ENCODE measurements at places on chromosomes 3 and 15.

DNA sequence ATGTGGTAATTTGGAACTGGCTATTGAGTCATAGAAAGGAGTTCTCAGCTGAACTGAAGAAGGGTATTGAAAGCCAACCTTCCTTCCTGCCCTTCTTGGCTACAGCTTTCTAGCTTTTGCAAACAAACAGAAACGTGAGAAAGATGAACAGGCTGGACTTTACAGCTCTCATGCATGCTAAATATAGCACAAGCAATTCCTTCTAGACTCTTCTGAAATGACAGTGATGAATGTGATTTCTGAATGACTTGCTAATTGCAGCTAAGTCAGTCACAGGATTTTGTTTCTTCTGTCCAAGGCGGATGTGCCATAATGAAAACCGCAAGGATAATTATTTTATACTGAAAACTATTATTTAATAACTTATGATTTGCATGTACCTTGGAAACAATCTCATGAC is 36.3 kb downstream of the BCHE start:
- no peaks in the 10 kb centered on the region for H3K27me3 ChIP-seq
- H3K36me3 ChIP-seq, result no peaks in the 10 kb centered on the region
- no peak overlapping the region for H3K27ac ChIP-seq
- H3K4me1 ChIP-seq, result no peaks in the 10 kb centered on the region
- DNase-seq, result no peak
- no peak overlapping the region for H3K4me3 ChIP-seq

GRCh38 chr3:104887069-104887468 is 479.6 kb upstream of the ALCAM start:
- H3K4me1 ChIP-seq, result no peaks in the 10 kb centered on the region
- no peak overlapping the region for H3K4me3 ChIP-seq
- DNase-seq, result no peak
- H3K27me3 ChIP-seq, result no peaks in the 10 kb centered on the region
- no peak overlapping the region for H3K27ac ChIP-seq

GRCh38 chr15:42165106-42165505 is 8.7 kb upstream of the PLA2G4F start:
- no peak for DNase-seq
- peaks cover 94% of the 10 kb centered on the region for H3K36me3 ChIP-seq
- no peak overlapping the region for H3K27ac ChIP-seq
- H3K4me3 ChIP-seq, result no peak overlapping the region
- H3K27me3 ChIP-seq, result no peaks in the 10 kb centered on the region

DNA sequence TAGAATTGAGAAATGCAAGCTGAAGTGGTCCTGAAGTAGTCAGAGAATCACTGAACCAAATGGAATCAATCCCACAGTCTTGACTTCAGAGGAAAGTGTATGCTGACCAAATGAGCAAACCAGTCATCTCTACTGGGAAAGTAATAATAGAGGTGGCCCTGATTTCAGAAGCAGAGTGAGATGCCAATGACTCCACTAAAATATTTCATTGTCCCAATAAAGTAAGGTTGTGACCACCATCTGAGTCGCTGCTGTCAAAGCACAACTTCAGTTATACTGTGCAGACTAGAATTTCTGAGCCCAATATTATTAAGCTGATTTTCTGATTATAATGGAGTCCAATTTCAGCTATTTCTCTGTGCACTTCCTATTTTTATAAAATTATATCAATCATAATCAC is 334.4 kb upstream of the THBS1 start:
- H3K27ac ChIP-seq, result no peak overlapping the region
- H3K4me3 ChIP-seq, result no peak overlapping the region
- H3K36me3 ChIP-seq, result no peaks in the 10 kb centered on the region

- no peak overlapping the region for H3K4me3 ChIP-seq
- DNase-seq, result no peak
- H3K27ac ChIP-seq, result no peak overlapping the region
- no peaks in the 10 kb centered on the region for H3K36me3 ChIP-seq
Observed at GRCh38 chr15:39621210-39621609, 40.3 kb downstream of the THBS1 start.

GRCh38 chr15:77554306-77555080 is 78.2 kb downstream of the LINGO1 start:
- no peak for DNase-seq
- no peaks in the 10 kb centered on the region for H3K36me3 ChIP-seq
- H3K4me3 ChIP-seq, result no peak overlapping the region

Measured in ascending aorta (tissue), 2 donors.